ENCODE measurements at places on chromosomes 4 and X.

DNA sequence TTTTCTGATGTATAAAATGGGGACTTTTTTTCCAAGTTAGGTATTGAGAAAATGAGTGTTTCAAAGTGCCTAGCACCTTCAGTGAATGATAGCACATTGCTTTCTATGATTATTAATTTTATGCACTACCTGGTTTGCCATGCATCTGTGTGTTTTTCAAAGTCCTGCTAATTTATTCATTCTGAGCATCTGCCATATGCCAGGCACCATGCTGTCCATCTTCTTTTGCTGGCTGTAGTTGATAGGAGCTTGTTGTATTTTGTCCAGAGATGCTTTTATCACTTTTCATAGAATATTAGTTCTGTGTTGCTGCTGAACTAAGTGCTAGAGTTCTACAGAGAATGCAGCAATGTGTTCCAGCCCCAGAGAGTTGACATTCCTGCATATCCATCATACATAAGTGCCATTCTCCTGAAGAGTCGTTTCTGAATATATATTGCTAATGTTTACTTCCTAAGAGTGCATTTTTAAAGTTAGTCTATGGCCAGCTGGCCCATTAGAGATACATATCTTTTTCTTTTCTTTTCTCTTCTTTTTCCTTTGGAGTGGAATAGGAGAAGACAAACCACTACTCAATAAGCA is 49.0 kb upstream of the CLNK start:
- no peak for DNase-seq

- peak; percentile 66 for DNase-seq
Observed at GRCh38 chr4:78057600-78058550, 752 bp downstream of the FRAS1 start.

DNA sequence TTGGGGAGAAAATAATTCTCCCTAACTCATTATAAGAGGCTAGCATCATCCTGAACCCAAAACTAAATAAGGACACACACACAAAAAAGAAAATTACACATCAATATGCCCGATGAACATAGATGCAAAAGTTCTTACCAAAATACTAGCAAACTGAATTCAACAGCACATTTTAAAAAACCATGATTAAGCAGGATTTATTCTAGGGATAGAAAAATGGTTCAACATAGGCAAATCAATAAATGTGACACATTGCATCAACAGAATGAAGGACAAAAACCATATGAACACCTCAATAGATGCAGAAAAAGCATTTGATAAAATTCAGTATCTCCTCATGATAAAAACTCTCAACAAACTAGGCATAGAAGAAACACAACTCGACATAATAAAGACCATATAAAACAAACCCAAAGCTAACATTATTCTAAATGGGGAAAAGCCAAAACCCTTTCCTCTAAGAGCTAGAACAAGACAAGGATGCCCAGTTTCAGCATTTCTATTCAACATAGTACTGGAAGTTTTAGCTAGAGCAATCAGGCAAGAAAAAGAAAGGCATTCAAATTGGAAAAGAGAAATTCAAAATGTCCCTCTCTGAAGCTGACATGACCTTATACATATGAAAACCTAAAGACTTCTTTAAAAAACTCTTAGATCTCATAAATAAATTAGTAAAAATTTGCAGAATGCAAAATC is 200.9 kb downstream of the NKX6-1 start:
- DNase-seq, result no peak

DNA sequence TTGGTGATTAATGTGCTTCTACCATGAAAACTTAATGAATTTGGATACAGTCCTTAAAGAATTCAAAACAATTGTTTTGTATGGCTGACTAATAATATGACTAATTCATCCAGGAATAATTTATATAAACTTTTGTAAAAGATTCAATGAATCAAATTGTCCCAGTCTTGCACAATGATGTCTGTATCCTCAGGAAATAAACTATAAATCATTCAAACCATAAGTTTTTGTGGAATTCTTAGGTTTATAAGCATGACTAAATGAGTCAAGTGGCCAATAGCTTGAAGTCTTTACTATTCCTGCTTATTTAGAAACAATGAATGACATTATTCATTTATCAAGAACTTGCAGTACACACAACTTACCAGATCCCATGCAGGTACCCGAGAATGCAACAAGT is 935.0 kb upstream of the INTU start:
- no peak for DNase-seq

GRCh38 chr4:104491481-104492182 is 3.1 kb downstream of the CXXC4 start:
- peak; percentile 27 for DNase-seq

- no peak for DNase-seq
Observed at GRCh38 chrX:40083120-40083978, 14.4 kb downstream of the BCOR start.

DNA sequence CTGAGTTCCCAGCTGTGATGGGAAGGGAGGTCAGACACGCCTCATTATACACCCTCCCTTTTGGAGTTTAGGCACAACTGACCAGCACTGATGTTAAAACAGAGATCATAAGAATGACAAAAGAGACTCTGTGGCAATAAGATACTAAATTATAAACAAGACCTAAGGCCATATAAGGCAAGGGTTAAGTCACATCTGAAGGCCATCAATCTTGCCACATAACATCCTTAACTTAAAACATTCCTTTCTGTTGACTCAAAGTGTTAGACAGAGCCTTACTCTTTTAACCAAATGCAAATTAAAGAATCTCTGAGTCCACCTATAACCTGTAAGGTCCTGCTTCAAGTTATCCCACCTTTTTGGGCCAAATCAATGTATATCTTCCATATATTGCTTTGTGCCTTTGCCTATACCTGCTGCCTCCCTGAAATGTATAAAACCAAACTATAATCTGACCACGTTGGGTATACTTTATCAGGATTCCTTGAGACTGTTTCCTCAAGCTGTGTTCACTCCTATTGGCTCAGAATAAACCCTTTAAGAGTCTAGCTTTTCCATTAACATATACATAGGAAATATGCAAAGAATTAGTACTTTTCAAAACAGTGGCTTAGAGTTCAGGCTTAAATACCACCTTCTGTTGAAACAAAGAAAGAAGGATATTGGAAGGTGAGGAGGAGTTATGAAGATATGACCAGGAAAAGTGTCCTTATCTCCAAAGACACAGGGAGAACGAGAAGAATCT is 214.4 kb upstream of the PPP1R2C start:
- peak; percentile 30 for DNase-seq

DNA sequence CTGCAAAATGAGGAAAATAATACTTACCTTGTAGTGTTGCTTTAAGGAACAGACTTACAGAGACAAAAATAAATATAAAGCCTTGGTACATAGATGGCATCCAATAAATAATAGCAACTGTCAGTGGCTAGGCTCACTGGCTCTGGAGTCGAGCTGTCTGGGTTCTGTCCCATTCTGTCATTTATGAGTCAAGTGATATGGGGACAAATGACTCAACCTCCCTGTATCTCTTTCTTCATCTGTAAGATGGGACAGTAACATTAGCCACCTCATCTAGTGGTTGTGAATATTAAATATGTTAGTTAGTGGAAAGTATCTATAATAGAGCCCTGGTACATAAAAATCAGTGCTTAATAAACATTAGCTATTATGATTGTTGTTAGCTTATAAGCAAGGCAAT is 16.7 kb upstream of the GATB start:
- no peak for DNase-seq

- no peak for DNase-seq
Observed at GRCh38 chrX:20477836-20478524, 211.3 kb upstream of the RPS6KA3 start.

GRCh38 chr4:174117445-174117844 is 166.0 kb downstream of the FBXO8 start:
- no peak for DNase-seq

- no peak for DNase-seq
Observed at GRCh38 chrX:19342331-19342906, 1.3 kb upstream of the PDHA1 start.

- no peak for DNase-seq
Observed at GRCh38 chr4:7467471-7467870, 32.7 kb upstream of the PSAPL1 start.

DNA sequence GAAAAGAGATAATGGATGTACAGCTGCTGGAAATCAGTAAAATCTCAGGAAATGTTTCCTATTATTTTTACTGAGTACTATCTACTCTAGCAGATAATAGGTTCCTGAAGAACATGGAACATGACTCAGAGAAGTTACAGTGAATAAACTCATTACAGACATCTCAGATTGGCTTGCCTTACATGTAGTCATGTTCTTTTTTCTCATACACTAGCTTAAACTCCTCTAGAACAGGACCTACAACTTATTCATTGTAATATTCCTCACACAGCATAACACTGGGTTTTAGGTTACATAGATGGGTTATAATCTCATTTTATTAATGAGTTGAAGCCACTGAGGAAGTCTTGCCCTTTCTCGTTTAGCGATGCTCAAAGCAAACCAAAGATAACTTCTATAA is 86.9 kb upstream of the BMP2K start:
- DNase-seq, result no peak

- DNase-seq, result no peak
Observed at GRCh38 chr4:132218406-132218805, 930.7 kb upstream of the PCDH10 start.

DNA sequence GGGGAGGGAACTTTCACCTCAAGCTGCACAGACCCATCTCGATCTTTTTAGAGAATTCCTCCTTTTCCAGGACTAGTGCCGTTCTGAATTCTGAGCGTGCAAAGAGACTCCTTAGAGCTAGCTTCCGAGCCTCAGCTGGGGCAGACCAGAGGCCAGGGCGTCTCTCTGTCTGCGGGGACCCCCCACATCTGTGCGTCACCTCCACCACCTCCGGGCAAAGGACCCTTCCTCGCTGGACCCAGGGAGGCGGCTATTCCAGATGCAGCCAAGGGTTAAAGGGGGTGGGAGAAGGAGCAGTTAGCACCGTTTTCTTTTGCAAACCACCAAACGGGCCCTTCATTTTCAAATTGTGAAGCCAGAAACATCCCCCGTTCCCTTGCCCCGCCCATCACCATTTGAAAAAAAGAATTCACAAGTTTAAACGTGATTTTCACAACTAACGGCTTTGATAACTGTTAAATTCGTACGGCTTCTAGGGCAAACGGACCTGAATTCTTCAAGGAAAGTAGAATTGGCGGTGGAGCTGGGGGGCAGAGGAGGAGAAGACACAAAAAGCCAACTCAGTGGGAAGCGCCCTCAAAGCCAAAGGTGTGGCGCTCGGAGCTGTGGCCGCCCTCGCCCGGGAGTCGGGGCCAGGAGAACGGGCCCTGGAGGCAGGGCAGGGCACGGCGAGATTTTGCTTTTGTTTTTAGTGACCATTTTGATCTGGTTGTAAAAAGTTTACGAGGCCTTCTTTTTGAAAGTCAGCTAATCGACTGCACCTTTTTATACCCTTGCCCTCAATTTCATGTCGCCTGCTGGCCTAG is 3.3 kb upstream of the PDGFRA start:
- DNase-seq, result no peak

DNA sequence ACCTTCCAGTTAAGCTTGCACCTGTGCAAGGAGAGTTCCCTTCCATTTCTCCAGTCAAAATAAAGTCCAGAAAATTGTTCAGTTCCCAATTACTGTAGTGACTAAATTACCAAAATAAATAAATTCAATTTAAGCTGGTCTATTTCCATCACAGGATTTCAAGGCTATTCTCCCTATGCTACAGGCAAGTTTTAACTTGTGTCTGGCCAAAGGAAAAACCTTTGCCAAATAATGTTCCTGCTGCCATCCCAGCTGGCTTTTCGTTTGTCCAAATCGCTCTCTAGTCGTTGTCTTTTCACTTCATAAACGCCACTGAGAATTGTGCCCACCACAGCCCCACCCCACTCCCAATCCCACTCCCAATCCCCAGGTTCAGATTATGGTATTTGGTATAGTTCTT is 2.4 kb downstream of the KCTD8 start:
- no peak for DNase-seq

DNA sequence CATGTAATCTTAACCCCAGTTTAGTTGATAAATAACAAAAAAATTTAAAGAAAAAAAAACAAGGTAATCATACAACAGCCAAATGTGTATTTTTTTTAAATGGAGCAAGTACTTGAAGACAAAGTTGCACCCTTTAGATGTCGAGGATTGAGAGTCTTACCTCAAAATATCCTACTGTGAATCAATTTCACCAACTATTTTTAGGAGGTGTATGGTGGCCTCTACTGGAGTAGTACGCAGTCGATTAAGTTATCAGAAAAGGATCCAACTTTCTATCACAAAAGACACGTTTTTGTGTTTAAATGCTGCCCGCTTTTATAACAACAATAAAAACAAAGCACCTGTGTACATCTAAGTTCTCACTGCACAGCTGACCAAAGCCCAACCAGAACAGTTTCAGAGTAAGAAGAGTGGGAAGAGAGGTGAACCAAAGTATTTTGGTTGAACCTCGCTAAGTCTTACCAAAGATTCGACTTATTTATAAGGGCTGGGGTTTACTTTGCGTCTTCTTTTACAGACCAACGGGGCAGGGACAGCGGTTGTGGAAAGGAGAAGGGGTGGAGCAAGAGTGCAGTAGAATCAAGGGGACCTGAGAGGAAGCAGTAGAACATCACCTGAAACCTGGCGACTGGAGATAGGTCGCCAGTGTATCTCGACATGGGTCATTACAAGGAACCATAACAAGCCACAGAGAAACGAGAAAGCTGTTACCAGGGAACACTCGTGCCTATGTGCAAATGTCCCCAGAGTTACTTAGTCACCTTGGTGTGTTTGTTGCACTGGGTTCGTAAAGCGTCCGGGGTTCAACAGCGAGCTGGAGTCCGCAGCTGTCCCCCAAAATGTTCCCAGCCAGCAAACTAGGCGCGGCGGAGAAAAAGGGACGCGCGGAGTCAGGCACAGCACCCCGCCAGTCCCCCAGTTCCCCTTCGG is 1.1 kb downstream of the RPS6KA6 start:
- peak; percentile 23 for DNase-seq

- no peak for DNase-seq
Observed at GRCh38 chr4:125111323-125111722, 203.4 kb upstream of the FAT4 start.

DNA sequence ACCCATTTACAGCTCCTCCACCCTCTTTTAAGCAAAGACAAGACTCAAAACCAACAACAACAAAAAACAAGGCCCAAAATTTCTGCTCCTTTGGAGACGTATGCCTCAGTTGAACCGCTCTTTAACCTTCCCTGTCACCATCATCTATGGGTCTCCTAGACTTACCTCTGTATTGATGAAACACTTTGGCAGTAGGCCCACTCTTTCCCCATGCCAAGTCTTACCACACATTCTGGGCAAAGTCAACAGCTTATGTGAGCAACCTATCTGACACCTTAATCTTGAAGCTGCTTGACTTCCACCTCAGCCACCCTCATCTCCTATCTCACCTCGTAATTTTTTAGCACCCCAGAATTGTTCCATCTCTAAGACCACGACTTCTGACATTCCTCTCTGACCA is 99.7 kb upstream of the CXorf66 start:
- DNase-seq, result no peak

GRCh38 chr4:52202931-52203330 is 151.8 kb downstream of the SPATA18 start:
- no peak for DNase-seq

GRCh38 chr4:109803924-109804571 is 2.2 kb upstream of the CFI start:
- peak; percentile 53 for DNase-seq

GRCh38 chr4:102524691-102525090 is 23.5 kb downstream of the NFKB1 start:
- no peak for DNase-seq

- DNase-seq, result no peak
Observed at GRCh38 chrX:30777575-30777974, 111.5 kb downstream of the TAB3 start.

GRCh38 chr4:158999166-158999682 is 103.7 kb upstream of the RAPGEF2 start:
- DNase-seq, result no peak

GRCh38 chr4:10336471-10336870 is 120.8 kb downstream of the ZNF518B start:
- DNase-seq, result no peak
